Ovary (tissue), 10 donors: ENCODE measurements at places on chromosomes 1 and 21. TPM values are rescaled to one million over a fixed set of nuclear protein-coding genes. Genes with fewer than 3 reads are reported as not detected.

Gene MPL
- 0.36 TPM for total RNA-seq

Gene NPL
- 4.3 TPM for total RNA-seq

Gene ZSWIM5
- total RNA-seq, result 11.6 TPM

Gene ATPAF1
- 29.3 TPM for total RNA-seq

Gene ZSCAN20
- 8.3 TPM for total RNA-seq

Gene RXFP4
- total RNA-seq, result not detected

GRCh38 chr1:153342178-153342577 lies 6.5 kb downstream of the PGLYRP4 start:
- peaks cover 6% of the 10 kb centered on the region for H3K4me1 ChIP-seq
- H3K27ac ChIP-seq, result no peak overlapping the region
- H3K4me3 ChIP-seq, result no peak overlapping the region
- H3K36me3 ChIP-seq, result no peaks in the 10 kb centered on the region

- no peak for DNase-seq
- no peaks in the 10 kb centered on the region for H3K36me3 ChIP-seq
- peaks cover 3% of the 10 kb centered on the region for H3K4me1 ChIP-seq
- no peak overlapping the region for H3K4me3 ChIP-seq
Observed at GRCh38 chr1:115492019-115492595, 149.7 kb upstream of the VANGL1 start.

DNA sequence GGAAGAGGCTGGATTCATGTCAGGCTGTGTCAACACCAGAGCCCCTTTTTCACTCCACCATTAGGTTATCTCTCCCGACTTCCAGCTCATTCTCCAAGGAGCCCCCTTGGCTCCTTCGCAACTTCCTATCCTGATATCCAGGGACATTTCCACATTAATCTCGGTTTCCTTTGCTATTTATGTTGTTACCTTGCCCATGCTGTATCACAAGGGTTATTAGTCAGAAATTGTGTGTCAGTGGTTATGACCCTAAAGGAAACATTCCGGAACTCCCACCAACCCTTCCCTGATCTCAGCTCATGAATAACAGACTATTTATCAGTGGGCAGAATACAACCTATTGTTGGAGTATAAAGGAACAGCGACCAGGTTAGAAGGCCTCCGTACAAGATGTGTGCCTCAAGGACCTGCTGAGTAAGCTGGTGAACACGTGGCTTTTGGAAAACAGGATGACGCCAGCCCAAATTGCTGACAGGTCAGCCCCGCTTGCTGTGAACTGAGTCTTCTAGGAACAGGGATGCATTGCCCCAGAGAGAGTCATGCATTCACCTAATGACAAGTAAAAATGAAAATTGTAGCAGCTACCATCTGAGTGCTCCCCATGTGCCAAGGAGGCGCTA lies 121.5 kb downstream of the PLPP3 start:
- H3K27me3 ChIP-seq, result no peaks in the 10 kb centered on the region
- no peak overlapping the region for H3K4me3 ChIP-seq

GRCh38 chr1:37567023-37567422 lies 10.3 kb downstream of the DNALI1 start:
- H3K27me3 ChIP-seq, result no peaks in the 10 kb centered on the region
- H3K4me1 ChIP-seq, result no peaks in the 10 kb centered on the region
- no peak overlapping the region for H3K27ac ChIP-seq
- no peaks in the 10 kb centered on the region for H3K36me3 ChIP-seq
- H3K4me3 ChIP-seq, result no peak overlapping the region

DNA sequence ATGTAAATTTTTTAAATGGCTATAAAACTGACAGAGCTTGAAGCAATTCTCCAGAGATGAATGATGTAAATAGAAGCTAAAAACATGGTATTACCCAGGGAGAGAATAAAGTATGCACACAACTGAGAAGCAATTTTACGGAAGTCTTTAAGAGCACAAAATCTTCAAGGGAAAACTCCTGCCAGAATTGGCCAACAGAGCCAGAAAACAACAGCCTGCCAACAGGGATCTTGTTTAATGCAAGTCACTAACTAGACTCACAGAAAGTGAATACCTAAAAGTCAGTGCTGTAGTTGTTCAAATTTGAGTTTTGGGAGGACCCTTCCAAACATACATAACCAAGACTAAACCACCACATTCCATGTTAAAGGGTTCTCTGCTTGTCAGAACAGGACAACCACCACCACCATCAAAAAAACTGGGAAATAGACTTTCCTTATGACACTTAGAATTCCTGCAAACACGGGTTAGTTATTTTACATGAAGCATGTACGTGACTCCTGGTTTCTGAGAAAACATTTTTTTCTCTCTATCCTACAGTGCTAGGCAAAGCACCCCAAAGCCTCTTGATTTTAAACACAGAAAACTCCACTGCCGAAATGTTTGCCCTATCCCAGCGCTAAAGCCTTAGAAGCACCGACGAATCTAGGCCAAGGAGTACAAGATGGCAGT lies 1.6 kb downstream of the EPS15 start:
- H3K4me3 ChIP-seq, result peak overlapping the region; percentile 58
- H3K27me3 ChIP-seq, result no peaks in the 10 kb centered on the region
- peak overlapping the region; percentile 90 for H3K27ac ChIP-seq
- H3K36me3 ChIP-seq, result no peaks in the 10 kb centered on the region
- no peak for DNase-seq
- peaks cover 3% of the 10 kb centered on the region for H3K4me1 ChIP-seq

GRCh38 chr1:206143537-206144172 lies 26.5 kb upstream of the AVPR1B start:
- no peaks in the 10 kb centered on the region for H3K4me1 ChIP-seq
- H3K27me3 ChIP-seq, result no peaks in the 10 kb centered on the region
- H3K27ac ChIP-seq, result no peak overlapping the region
- no peak overlapping the region for H3K4me3 ChIP-seq
- DNase-seq, result no peak

DNA sequence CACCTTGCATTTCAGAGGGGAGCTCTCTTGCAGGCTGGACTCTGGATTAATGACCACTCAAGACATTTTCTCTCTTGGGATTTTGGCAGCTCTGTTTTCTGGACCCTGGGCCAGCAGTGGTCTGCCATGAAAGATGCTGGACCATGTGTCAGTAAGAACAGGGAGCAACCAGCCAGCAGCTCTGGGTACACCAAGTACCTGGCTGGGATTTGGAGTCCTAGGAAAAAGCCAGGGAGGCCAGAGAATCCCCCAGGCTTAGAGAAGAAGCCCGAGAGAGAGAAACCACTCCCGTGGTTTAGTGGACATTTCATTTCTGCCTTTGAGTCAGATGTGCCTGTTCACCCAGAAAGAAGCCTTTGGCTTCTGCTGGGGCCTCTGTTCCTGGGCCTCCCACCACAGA lies 2.5 kb downstream of the NFASC start:
- H3K27ac ChIP-seq, result no peak overlapping the region
- no peaks in the 10 kb centered on the region for H3K36me3 ChIP-seq
- H3K4me3 ChIP-seq, result no peak overlapping the region
- peaks cover 37% of the 10 kb centered on the region for H3K4me1 ChIP-seq
- no peaks in the 10 kb centered on the region for H3K27me3 ChIP-seq

GRCh38 chr1:201881617-201882016 lies 7.1 kb upstream of the SHISA4 start:
- no peak for DNase-seq
- no peak overlapping the region for H3K27ac ChIP-seq
- peaks cover 14% of the 10 kb centered on the region for H3K4me1 ChIP-seq
- no peaks in the 10 kb centered on the region for H3K27me3 ChIP-seq
- H3K4me3 ChIP-seq, result no peak overlapping the region
- no peaks in the 10 kb centered on the region for H3K36me3 ChIP-seq

GRCh38 chr1:234503193-234504050 lies 24.4 kb upstream of the TARBP1 start:
- peaks cover 8% of the 10 kb centered on the region for H3K4me1 ChIP-seq
- no peaks in the 10 kb centered on the region for H3K36me3 ChIP-seq
- no peak overlapping the region for H3K27ac ChIP-seq
- DNase-seq, result no peak
- no peaks in the 10 kb centered on the region for H3K27me3 ChIP-seq

DNA sequence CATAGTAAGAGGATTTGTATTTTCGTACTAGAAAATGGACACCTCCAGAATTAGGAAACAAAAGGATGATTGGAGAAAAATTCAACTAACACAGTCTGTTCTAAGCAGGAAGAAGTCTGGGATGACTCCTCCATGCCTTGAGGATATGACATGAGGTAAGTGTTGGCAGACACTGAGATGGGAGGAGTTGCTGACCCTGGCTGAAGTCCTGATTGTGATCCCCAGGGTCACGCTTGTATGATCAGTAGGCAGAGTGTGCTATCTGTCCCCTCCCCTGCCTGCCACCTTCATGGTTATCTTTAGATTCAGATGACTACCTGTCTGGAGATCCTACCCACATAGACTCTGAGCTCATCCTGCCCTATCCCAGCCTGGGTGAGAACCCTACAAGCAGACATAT lies 249.1 kb downstream of the C1orf94 start:
- H3K27me3 ChIP-seq, result no peaks in the 10 kb centered on the region
- H3K27ac ChIP-seq, result no peak overlapping the region
- no peak overlapping the region for H3K4me3 ChIP-seq
- H3K36me3 ChIP-seq, result no peaks in the 10 kb centered on the region
- no peaks in the 10 kb centered on the region for H3K4me1 ChIP-seq

DNA sequence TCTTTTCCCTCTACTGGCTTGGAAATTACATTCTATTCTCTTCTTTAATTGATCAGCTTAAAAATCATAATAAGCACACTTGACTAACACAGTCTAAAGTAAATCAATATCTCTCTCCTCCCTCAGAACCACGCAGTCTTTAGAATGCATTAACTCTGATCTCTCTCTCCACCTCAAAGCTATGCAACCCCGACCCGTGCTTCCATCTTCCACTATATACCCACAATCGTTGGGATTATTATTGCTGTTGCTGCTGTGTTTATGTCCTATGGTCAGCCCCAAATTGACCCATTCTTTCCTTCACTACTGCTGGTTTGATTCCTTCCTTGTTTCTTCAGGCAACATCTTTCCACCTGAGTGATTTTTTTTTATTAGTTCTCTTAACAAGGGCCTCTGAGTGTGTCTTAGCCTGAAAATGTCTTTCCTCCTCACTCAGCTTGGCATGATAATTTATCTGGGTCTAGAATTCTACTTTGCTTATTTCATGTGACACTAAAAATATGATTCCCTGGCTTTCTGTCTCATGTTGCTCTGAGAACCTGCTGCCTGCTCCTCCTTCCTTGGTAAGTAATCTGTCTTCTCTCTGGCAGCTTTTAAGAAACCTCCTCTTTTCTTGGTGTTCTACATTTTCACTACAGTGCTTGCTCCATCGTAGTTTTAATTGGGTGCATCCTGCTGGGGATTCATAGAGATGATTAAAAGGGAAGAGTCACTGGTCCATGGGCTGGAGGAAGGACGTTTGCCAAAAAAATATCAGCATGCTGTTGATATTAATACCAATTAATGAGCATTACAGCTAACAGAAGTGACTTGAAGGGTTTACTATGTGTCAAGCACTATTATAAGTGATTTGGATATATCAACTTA lies 472.2 kb downstream of the MATN1 start:
- no peak for DNase-seq
- no peak overlapping the region for H3K4me3 ChIP-seq
- H3K36me3 ChIP-seq, result no peaks in the 10 kb centered on the region

- peak overlapping the region; percentile 84 for H3K4me3 ChIP-seq
- H3K27me3 ChIP-seq, result no peaks in the 10 kb centered on the region
- no peaks in the 10 kb centered on the region for H3K4me1 ChIP-seq
- H3K27ac ChIP-seq, result peak overlapping the region; percentile 99
Observed at GRCh38 chr21:15065392-15066122, 757 bp upstream of the NRIP1 start.

DNA sequence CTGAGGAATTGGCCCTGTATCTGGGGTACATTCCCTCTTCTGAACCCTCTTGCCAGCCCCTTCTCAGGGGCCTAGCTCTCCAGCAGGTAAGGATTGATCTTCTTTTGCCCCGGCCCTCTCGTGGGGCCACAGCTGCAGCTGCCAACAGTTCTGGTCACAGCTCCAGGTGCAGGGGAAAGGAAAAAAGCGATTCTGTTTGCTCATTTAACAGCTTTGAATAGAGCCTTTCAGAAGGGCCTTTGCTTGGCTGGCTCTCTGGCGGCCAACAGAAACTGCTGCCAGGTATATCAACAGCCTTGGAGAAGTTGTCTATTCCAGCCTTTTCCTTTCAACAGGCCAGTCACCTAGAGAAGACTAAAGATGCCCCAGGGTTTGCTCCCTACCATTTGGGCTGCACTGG lies 16.1 kb upstream of the FMOD start:
- DNase-seq, result no peak
- H3K27ac ChIP-seq, result no peak overlapping the region
- no peaks in the 10 kb centered on the region for H3K27me3 ChIP-seq
- H3K4me1 ChIP-seq, result peaks cover 3% of the 10 kb centered on the region

GRCh38 chr1:228415853-228416216 lies 826 bp downstream of the TRIM17 start:
- no peaks in the 10 kb centered on the region for H3K27me3 ChIP-seq
- no peak for DNase-seq
- no peaks in the 10 kb centered on the region for H3K36me3 ChIP-seq
- no peak overlapping the region for H3K27ac ChIP-seq
- H3K4me1 ChIP-seq, result peaks cover 13% of the 10 kb centered on the region
- H3K4me3 ChIP-seq, result peak overlapping the region; percentile 37

DNA sequence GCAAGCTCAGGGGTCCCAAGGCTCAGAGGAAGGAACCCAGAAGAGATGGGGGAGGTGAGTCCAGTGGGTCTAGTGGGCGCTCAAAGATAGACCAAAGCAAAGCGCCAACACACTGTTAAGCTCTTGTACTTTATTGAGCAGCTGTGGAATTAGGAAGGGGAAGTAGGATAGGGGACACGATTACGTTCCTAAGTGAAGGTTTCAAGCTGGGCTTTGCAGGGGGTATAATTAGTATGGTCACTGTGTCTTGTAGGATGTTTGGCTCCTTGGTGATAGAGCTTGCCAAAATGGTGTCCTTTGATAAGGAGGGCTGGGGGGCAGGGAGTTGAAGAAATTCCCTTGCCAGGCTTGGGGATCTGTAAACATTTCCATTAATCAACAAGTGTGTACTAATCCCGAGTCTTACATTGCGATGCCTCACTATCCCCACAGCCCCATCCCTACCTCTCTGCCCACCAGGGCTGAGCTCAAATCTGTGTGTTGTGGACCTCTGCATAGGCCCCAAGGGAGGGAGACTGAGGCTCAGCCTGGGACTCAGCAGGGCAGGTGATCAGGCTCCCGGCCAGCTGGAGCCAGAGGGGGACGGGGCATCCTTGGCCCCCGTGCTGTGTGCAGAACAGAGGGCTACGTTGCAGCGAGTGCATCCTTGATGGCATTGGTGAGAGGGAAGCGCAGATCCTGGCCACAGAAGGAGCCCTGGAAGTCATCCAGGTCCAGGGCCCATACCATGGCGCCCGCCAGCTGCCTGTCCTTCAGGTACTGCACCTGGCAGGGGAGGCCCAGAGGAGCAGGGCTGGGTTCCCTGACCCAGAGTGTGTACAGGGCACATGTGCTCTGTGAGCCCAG lies 3.4 kb upstream of the MYBPH start:
- H3K4me1 ChIP-seq, result peaks cover 2% of the 10 kb centered on the region
- H3K36me3 ChIP-seq, result no peaks in the 10 kb centered on the region
- DNase-seq, result no peak
- H3K4me3 ChIP-seq, result no peak overlapping the region
- no peak overlapping the region for H3K27ac ChIP-seq
- H3K27me3 ChIP-seq, result no peaks in the 10 kb centered on the region

GRCh38 chr1:54125386-54126070 lies 27.3 kb downstream of the CDCP2 start:
- no peaks in the 10 kb centered on the region for H3K27me3 ChIP-seq
- peaks cover 4% of the 10 kb centered on the region for H3K4me1 ChIP-seq
- no peak overlapping the region for H3K4me3 ChIP-seq
- H3K36me3 ChIP-seq, result no peaks in the 10 kb centered on the region
- no peak overlapping the region for H3K27ac ChIP-seq

- H3K36me3 ChIP-seq, result no peaks in the 10 kb centered on the region
- peaks cover 5% of the 10 kb centered on the region for H3K4me1 ChIP-seq
- H3K27me3 ChIP-seq, result no peaks in the 10 kb centered on the region
- DNase-seq, result peak; percentile 64
- peak overlapping the region; percentile 31 for H3K4me3 ChIP-seq
Observed at GRCh38 chr1:9201401-9202239, 33.0 kb upstream of the H6PD start.

GRCh38 chr1:7768583-7768982 lies 2.5 kb upstream of the VAMP3 start:
- peaks cover 7% of the 10 kb centered on the region for H3K4me1 ChIP-seq
- no peaks in the 10 kb centered on the region for H3K27me3 ChIP-seq
- H3K4me3 ChIP-seq, result no peak overlapping the region
